ENCODE measurements at places on chromosomes 1 and 21.
A peak's percentile ranks its signal among the peaks of the same experiment; 100 is the strongest.

- DNase-seq: no peak
Measured at GRCh38 chr1:215824245-215824644, 257.1 kb downstream of the KCTD3 start.

- DNase-seq: peak; percentile 32
Measured at GRCh38 chr1:6634371-6635052, 9.8 kb downstream of the THAP3 start.

- DNase-seq: no peak
Measured at GRCh38 chr21:44874240-44874496, 678 bp upstream of the PTTG1IP start.

- no peak for DNase-seq
Measured at GRCh38 chr1:41341772-41342562, 19.3 kb upstream of the FOXO6 start.

GRCh38 chr21:45208627-45208951 lies 79.1 kb downstream of the POFUT2 start:
- peak; percentile 41 for DNase-seq

GRCh38 chr1:200368556-200368955 lies 41.3 kb downstream of the ZNF281 start:
- no peak for DNase-seq

- no peak for DNase-seq
Measured at GRCh38 chr1:74505928-74506710, 6.3 kb downstream of the LRRC53 start.
